GM10248 (cell line): ENCODE measurements at places on chromosomes 2 and 18.
A peak's percentile ranks its signal among the peaks of the same experiment; 100 is the strongest.

DNA sequence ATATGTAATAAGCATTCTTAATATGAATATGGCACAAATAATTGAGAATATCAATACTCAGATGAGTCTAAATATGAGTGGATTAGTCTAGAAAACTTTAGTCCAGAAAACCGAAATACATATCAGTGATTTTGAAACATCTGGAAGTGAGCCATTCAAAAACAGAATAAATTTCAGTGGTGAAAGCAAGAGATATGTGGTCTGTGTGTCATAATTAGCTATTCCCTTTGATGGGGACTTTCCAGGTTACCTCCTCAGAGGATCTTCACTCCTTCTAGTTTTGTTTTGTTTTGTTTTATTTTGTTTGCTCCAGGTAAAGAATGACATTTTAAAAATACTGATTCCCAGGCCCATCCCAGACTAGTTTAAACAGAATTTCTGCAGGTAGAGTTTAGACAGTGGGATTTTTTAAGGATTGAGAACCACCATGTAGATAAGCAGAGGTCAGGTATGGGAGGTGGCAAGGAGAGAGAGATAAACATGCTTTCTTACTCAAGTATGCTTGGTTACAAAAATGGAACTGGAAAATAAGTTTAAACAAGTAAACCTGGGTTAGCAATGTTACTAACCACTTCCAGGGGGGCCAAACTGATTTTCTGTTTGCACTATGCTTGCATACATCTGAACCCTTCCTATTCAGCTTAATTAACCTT, 70.7 kb downstream of the NABP1 start:
- DNase-seq = peak; percentile 23

DNA sequence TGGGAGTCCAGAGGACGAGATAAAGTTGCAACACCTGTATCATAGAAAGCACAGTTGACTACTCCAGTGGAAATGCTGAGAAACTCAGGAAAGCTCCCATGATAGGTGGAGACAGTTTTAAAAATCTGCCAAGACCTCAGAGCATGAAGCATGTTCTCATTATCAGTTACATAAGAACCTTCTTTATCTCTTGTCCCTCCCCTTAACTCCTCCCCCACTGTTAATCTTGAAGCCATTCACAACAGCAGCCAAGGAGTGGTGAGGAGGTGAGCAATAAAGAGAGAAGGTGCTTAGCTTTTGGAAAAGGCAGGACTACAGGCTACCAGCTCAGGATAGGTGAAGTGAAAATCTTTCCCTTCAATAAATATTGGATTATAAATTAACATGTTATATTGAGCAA, 657.9 kb downstream of the NYAP2 start:
- no peak for DNase-seq

- DNase-seq = no peak
Measured at GRCh38 chr2:5609201-5609600, 83.0 kb upstream of the SOX11 start.

GRCh38 chr18:23279931-23280330, 144.6 kb downstream of the CABLES1 start:
- no peak for DNase-seq

DNA sequence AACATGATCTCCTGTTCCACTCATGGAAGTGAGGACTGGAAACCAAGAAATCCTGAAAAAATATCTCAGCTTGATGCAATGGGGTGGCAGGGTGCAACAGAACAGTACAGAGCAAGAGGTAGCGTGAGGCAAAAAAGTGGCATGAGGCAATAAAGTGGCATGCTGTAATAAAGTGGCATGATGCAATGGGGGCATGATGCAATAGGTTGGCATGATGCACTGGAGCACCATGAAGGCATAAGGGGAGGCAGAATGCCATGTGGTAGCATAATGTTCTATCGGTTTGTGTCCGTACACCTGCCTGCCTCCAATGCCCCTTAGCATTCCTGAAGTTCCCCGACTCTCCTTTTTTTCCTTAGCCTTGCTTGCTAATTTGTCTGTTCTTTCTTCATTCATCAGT, 648.4 kb downstream of the TMEM182 start:
- DNase-seq = no peak
